Stimulated activated CD4-positive, alpha-beta T cell treated with anti-CD3 and anti-CD28 coated beads, Interleukin-15, amount 100 ng/mL, for 1 hour (primary cell): ENCODE measurements at places on chromosomes 5 and 9.

DNA sequence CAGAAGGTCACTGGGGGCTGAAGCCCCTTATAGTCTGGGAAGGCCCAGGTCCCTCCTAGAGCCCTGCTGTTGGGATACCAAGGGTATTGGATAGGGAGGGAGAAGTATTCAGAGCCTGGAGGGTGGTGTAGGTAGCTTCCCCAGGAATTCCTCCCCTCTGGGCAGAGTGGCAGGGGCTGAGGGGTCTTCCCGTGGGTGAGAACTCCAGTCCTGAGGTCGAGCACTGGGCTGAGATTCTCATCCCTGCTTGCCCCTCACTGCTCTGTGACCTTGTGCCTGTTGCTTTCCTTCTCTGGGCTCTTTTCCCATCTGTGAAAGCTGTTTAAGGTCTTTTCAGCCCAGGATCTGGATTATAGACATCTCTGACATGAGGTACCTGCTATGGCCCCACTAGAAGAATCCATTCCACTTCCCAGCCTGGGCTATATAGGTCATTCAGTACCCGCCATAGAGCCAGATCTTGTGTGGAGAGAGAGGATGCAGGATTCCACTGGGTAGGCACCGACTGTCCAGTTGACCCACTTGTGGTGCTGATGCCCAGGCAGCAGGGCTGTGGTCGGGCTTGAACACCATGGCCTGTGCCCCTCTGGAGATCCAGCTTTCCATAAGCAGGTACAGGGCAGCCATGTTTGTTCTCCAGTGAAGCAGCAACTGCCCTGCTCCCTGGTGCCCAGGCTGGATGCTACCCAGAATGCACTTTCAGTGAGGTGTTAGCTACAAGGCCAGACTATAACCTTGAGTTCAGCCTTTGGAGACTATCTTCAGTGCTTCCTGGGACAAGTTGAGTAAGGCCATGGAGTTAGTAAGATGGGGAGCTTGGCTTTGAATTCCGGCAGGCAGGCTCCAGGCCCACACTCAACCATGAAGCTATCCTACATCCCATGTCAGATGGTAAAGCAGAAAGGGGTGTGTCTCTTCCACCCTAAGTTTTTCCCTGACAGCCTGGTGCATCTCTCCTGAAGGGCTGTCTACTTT is 60.1 kb downstream of the AMBP start:
- no peak for DNase-seq

- DNase-seq, result no peak
These were observed 708.1 kb upstream of the RGMB start for GRCh38 chr5:98065261-98065909.

DNA sequence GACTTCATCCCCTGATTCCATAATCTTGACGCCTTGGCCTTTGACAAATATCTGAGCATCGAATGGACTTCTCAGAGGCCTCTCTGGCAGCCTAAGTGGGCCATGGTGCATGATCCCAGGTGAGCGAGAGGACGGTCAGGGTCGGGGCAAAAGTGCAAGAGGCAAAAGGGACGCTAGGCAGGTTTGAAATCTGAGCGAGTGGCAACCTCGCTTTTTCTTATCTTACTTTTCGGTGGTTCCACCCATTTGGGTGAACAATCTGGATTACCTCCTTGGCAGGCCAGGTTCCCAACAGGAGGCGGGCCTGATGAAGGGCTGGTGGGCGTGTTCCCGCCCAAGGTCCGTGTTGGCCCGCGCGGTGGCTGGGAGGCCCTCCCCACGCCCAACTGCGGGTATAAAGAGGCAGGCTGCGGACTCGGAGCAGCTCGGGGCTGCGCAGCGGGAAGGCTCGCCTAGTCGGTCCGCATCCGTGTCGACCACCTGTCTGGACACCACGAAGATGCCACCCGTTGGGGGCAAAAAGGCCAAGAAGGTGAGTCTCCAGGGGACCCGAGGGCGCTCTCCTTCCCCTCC is at the start of gene BHMT:
TSS of gene BHMT (plus strand) at position 423 of the 573 bp plus-strand sequence. CDS start at position 500, 77 bp downstream.
- DNase-seq, result no peak

GRCh38 chr5:138541511-138542179 is 1.4 kb downstream of the ETF1 start:
- DNase-seq, result no peak

DNA sequence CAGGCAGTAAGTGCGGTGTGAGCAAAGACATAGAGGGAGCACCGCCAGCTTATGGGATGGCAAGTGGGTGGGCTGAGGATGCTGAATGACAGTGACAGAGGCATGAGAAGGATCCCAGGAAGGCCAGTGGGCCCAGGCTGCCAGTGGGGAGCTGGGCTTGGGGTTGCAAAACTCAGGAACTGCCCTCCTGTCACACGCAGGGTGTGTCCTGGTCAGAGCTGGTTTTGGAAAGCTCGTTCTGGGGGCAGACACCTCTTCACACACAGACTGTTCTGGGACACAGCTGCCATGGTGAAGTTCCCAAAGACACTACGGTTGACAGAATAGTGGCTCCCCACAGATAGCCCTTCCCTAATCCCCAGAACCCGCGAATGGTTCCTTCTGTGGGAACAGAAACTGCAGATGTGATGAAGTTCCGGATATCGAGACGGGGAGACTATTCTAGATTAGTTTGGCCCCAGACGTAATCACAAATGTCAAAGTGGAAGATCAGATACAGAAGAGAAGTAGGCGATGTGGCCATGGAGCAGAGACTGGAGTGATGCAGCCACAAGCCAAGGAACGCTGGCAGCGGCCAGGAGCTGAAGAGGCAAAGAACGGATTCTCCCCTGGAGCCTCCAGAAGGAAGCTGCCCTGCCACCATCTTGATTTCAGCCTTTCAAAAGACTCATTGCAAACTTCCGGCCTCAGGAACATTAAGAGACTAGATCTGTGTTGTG is 159.0 kb downstream of the COL23A1 start:
- no peak for DNase-seq

GRCh38 chr9:137647096-137647714 is 28.4 kb downstream of the EHMT1 start:
- no peak for DNase-seq

GRCh38 chr9:72871685-72872084 is 81.2 kb downstream of the ALDH1A1 start:
- no peak for DNase-seq

GRCh38 chr5:82808960-82809359 is 268.2 kb downstream of the TMEM167A start:
- no peak for DNase-seq

DNA sequence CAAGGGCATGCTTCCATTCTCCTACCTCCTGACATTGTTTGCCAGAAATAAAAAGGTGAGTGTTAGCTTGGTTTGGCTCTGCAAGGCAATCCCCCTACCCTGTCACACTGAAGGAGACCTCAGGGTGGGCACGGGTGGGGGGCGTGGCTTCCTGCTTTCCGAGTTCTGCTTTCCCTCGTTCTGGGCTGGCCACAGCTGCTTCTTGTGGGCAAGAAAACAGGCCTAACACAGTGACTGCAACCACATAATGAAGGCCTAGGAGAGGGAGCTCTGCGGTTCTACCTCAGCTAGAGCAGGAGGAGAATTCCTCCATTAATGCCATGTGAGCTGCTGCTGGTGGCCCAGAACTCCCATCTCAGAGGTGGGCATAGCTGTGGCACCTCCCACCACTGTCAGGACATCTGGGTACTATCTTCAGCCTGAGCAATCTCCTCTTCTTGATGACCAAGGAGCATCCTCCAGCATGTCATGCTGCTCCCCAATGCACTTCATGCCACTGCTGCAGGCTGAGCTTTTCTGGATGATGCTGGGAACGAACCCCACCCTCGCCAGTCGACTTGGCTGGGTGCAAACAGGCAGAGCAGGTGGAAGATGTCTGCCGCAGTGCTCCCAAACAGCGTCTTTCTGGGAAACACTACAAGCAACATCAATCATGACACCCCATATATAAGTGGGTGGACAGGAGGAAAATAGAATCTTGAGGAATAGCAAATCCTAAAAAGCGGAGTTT is 139.5 kb upstream of the RAPGEF1 start:
- no peak for DNase-seq

DNA sequence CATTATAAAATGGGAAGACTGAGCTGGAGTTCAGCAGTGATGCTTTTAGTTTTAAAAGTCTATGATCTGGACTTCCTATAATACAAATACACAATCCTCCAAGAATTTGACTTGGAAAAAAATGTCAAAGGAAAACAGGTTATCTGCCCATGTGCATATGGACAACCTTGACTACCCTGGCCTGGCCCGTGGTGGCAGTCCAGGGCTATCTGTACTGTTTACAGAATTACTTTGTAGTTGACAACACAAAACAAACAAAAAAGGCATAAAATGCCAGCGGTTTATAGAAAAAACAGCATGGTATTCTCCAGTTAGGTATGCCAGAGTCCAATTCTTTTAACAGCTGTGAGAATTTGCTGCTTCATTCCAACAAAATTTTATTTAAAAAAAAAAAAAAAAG is 17.3 kb downstream of the MOCS2 start:
- DNase-seq, result no peak

DNA sequence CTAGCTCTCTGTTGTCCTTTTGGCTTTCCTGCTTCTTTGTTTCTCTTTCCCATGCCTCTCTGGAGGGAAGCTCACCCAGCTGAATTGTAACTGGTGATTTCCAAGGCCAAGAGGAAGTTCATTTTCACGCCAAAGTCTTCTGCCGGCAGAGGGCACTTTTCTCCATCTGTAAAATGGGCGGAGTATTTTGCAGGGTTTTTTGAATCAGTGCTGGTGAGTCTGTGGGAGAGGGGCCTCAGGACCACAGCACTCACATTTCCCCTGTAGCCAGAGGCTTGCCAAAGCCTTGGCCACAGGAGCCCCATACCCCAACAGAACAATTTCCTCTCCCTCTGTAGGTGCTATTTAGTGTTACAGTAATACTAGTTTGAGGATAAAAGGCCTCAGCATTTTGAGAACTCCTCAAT is 42.3 kb upstream of the MATR3 start:
- DNase-seq, result no peak

DNA sequence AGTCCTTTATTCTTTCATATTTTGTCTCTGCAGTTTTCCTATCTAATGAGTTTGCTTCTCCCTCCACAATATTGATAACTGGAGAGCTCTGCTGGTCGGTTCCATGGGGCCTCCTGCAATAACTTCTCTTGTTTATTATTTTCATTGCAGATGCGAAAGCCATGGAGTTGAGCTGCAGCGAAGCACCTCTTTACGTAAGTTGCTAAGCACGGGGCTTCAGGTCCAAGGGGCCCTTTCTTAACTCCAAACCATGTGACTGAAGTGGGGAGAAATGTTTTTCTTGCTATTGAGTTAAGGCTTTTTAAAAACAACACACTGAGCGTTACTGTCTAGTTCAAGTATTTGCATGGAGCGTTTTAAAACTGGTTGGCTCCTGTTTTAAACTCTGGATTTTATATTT is 58.7 kb downstream of the ARHGEF28 start:
- no peak for DNase-seq

- no peak for DNase-seq
These were observed 621.7 kb downstream of the SEMA5A start for GRCh38 chr5:8924054-8924793.

GRCh38 chr5:163566678-163567077 is 61.3 kb downstream of the MAT2B start:
- no peak for DNase-seq

GRCh38 chr5:21806271-21806670 is 1046.9 kb downstream of the CDH12 start:
- DNase-seq, result no peak

- DNase-seq, result no peak
These were observed 8.4 kb upstream of the ZNF354C start for GRCh38 chr5:179051784-179052183.

- no peak for DNase-seq
These were observed 728 bp upstream of the SLC1A1 start for GRCh38 chr9:4489562-4489918.

- DNase-seq, result no peak
These were observed 1.2 kb upstream of the SQSTM1 start for GRCh38 chr5:179819296-179820126.

- no peak for DNase-seq
These were observed 17.3 kb downstream of the QSOX2 start for GRCh38 chr9:136228107-136228875.

DNA sequence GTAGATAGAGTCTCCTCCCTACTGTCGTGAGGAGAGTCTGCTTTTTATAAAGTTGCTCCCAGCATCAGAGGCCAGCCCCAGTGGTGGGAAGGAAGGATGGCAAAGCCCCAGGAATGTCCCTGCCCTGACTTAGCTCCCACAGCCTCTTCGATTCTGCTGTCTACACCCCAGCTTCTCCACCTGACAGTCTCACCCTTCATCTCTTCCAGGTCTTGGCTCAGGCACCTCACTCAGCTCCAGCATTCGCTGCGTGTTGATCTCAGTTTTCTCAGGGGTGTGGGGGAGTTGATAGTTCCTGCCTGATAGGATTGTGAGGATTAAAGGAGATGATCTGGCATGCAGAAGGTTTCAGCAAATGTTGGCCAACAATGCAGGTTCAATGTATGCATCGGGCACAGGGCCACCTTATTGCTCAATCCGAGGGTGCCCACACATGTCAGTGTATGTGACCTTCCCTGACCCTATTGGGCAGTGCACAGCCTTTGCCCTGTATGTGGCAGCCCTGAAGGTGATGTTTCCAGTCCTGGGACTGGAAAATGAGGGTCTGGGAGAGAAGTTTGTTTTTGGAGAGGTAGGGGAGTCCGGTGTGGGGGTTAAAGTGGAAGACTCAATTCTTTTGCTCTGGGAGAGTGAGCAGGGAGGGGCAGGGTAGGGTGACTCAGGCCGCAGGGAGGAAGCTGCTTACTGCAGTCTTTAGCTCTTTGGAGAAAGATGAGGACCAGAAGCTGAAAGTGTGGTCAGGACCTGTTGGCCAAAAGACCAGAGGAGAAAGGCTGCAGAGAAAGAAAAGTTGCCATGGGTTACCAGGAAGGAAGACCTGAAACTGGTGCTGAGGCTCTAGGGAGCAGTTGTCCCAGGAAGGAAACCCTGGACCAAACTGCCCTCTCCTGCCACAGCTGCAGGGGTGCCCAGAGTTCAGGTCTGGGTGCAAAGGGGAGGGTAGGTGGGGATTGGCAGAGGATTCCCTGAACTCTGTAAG is 153.2 kb downstream of the MACROH2A1 start:
- DNase-seq, result no peak

- no peak for DNase-seq
These were observed 1881.5 kb downstream of the EFNA5 start for GRCh38 chr5:105789246-105789645.

DNA sequence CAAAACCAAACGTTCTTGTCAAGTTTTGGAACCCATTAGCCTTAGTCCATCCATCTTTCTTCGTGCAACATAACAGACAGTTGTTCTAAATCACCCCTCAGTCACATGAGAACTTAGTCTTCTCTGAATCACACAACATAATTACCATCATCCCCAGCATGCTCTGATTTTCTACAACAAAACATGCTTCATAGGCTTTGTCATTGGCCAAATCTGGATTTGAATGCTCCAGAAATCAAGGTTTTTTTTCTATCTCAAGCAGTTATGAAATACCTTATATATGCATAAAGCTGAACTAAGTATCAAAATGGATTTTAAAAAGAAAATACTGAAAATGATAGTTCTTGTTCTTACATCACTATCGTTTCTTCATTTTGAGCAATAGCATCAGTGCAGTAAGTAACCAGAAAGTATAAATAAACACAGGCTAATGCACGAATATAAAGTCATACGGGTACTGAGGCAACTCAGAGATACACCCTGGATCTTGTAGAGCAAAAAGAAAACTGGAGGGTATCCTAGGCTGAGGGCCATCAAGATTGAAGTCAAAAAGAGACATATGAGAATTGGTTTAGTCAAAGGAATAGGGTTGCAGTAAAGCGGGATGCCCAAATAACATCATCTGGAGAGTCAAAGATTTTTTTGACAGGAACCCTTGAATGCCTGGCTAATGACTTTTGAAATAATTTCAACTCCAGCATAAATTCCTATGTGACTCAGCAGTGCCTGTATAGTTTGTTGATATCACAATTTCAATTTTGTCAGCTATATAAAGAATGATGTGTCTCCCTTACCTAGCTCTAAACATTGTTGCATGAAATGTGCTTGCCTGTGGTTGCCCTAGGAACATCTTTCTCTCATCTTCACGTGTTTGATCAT is 164.7 kb downstream of the ADAMTSL1 start:
- no peak for DNase-seq

- no peak for DNase-seq
These were observed 740.9 kb downstream of the DTWD2 start for GRCh38 chr5:118247458-118247857.
